ENCODE measurements at places on chromosomes 1 and 21.

DNA sequence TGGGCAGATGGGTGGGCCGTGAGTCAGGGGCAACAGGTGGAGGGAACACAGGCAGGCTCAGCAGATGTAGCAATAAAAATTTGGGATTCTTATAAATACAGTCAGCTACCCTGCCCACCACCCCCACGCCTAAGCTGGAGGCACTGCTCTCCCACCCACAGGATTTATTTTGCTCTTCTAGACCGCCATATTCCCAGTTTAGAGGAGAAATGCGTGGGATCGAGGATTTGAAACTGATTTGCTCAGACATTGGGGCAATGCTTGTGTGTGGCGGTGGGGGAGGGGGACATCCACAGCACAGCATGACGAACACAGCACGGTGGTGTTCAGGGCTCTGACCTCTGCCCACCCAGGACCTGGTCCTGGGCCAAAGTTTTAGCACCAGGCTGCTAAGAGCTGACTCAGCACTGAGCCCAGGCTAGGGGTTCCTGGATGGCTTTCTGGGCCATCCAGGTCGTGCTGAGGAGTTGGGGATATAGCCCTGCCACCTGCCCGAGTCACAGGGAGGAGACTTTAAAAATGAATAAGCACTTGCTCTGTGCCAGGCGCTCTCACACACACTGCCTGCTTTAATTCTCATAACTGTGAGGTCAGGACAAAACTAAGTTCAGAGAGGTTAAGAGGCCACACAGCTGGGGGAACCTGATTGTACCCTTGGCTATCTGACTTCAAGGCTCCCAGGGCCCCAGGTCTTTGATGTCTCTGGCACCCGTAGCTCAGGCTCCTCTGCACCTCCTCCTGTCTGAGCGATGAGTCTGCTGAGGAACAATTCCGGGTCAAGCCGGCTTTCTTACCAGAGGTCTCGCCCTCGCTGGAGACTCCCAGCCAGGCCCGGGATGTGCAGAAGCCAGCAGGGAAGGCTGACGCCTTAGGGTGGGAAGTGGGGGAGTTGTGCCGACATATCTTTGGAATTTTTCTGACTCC is 29.4 kb upstream of the CSF1 start:
- no peak for DNase-seq

GRCh38 chr1:111448482-111448917 is 556 bp downstream of the WDR77 start:
- DNase-seq = no peak

GRCh38 chr1:1569341-1569740 is 5.3 kb downstream of the SSU72 start:
- DNase-seq = no peak

DNA sequence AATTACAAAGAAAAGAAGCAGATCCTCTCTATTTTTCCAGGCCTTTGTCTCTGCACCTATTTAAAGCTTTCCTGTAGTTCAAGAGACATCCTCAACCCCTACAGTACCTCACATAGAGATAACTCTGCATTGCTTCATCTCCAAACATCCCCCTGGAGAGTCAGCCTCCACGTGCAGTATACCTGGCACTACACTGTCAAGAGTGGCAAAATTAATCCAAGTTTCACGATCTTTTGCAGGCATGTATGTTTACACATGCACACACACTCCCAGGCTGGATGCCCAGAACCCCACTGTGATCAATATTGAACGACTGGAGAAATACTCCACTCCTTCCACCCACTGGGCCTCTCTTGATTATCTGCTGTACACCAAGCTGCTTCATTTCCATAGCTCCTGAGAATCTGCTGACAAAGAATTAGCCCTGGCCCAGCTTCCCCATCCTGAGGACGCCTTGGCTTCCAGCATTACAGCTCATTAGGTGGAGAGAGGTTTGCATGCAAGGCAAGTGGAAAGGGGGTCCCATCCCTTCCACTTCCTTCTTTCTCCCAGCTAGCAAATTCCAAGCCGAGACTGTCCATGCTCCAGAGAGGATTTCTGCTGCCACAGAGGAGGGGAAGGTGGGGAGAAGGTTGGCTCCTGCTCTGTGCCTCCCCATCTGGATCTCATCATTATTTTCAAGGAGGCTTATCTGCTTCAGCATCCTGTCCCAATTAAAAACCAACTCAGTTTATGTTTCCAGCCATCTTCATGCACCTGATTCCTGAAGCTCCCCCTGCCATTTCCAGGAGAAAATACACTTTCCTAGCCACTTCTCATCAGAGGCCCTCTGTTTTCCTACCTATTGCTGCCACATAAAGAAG is 66.5 kb upstream of the GOLT1A start:
- no peak for DNase-seq

- no peak for DNase-seq
These were observed 89.9 kb upstream of the SSX2IP start for GRCh38 chr1:84780000-84780716.

GRCh38 chr1:41536361-41536802 is 51.9 kb upstream of the EDN2 start:
- DNase-seq = no peak

DNA sequence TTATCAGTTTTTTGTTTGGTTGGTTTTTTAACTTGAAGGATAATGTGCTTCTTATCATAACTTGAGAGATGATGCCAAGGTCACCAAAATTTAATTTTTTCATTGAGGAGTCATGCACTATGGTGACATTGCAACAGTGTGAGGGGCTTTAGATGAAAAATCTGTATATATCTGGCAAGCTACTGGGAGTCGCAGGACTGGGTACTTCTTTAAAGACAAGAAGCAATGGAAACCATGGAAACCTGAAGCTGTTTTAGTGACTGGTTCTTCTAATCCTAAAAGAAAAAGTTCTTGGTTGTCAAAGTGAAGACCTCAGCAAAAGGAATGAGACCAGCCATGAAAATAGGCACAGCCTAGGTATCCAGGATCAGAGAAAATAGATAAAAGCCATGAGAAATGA is 31.1 kb downstream of the ZC3H11B start:
- no peak for DNase-seq

Data from heart left ventricle (tissue), 16 donors.